AG09319 (cell line): ENCODE measurements at places on chromosomes 6 and 20.

DNA sequence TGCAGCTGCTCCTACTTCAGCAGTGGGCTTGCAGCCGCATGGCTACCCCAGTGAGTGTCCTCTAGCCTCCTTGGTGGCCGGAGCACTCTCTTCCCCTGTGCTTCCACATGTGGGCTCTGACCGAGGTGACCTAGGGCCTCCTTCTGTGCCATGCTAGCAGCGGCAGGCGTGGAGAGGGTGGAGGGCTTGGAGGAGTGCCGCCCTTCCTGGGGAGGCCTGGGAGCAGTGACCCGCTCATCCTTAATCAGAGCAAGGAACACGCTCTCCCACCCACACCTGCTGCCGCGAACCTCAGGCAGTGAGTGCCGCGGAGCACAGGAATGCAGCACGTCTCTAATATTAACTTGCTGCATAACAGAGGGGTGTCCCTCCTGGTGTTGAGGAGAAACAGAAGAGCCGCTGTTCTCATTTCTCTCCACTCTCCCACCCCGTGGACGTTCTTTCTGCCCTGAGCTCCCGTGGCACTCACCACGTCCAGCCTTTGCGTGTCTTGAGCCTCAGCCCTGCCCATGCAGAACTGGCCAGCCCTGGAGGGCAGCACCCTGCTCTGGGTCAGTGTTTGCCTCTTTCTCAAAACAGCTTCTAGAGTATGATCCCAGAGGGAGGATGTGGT is 31.9 kb downstream of the DUSP22 start:
- DNase-seq, result no peak

DNA sequence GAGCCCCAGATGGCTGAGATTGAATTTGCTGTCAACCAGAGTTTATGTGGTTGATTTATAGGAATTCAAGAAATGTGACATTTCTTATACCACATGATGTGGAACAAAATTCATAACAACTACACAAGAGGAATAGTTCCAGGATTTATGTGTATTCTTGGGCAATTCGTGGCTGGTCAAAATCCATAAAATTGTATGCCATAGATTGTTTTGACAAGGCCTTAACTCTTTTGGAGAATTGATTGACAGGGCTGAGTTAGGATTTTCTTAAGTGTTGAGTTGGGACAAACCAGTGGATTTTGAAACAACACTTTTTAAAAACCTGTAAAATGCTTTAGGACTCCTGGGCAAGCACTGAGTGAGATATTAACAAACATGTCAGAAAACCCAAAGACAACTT is 19.4 kb upstream of the SLC2A12 start:
- no peak for DNase-seq

DNA sequence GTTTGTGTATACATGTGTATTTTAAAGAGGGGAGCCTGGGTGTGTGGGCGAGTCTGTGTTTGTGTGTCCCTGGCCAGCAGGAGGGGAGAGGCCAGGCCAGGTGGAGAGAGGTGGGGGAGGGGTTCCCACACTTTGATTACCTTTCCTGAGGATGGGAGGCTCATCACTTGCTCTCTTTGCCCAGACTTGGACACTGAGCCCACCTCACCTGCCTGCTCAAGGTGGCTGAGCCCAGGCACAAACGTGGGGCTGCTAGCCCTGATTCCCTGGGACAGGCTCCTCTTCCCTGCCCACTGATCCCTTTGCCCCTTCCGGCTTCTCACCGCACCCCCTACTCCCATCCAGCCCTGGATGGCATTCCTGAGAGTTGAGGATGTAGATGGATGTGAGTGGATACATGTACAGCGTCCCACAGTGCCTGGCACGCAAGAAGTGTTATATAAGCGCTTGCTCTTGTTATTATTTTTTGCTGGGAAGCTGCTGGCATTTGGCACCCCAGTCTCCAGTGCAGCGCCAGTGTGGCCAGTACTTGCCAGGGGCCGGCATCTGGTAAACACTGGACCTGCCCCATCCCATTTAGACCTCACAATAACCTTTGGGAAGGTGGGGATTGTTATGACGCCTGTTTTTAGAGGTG is 2.7 kb downstream of the CEBPB start:
- no peak for DNase-seq

DNA sequence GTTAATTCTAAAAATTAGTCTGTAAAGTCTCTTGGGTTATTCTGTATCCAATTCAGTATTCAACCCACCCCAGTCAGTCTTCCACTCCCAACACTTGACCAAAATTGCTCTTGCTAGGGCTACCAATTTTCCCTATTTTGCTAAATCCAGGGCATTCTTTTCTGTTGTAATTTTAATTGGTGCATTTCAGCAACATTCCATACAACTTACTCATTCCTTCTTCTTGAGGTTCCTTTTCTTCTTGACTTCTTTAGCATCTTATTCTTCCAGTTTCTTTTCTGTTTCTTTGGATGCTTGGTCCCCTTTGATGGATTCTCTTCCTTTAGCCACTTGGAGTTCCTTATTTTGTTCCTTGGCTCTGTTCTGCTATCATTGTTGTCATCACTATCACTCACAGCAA is 11.2 kb upstream of the GRM1 start:
- DNase-seq, result no peak

- DNase-seq, result no peak
These were observed 74.2 kb upstream of the PHIP start for GRCh38 chr6:79152269-79152737.

DNA sequence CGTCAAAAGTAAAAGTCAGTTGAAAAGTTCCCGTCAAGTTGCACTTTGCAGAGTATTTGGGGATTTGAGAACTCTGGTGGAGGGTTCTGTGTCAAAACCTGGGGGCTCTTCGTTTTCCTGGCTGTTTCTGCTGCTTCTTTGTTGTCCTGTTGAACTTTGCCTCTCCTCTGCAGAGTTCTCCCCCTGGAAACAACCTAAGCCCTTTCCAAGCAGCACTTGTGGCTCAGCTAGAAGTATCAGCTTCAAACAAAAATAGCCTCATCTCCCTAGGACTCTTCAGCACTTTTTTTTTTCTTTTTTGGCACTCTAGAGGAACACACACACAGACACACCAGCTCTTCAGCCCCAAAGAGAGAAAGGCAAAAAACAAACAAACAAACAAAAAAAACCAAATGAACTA is at the start of gene TRDN:
Gene TRDN, minus strand, starts transcription at position 169 of the 400 bp plus-strand sequence. CDS start 175 bp downstream, outside the sequence.
- DNase-seq, result no peak

GRCh38 chr6:149864578-149865535 is 698 bp upstream of the LRP11 start:
- DNase-seq, result peak; percentile 43

DNA sequence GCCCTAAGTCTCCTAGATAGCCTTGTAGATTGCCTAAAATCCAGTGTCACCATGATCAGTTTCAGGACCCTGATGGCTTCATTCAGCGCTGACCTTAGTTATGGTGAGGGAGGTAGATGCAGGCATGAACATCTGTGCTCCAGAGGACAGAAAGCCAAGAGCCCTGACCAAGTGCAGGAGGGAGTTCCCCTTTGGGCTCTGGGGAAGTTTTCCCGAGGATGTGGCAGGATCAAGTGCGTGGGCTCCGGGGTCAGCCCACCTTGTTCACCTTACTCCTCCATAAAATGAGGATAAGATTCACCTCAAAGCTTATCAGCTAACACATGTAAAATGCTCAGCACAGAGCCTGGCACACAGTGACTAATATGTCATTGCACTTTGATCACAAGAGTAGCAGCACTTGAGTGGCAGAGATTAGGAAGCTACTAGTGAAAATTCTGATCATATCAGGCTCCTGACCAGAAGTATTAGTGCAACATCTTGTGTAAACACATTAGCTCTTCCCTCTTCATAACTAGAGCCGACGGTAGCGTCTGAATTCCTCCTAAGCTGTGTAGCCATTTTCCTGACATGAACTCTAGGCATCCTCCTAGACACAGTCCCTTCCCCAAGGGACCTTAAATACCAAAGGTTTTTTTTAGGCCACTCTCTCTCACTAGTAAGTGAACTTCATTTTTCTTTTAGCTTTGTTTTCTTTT is 125.2 kb downstream of the SULF2 start:
- no peak for DNase-seq

- peak; percentile 57 for DNase-seq
These were observed 16.9 kb downstream of the SYTL3 start for GRCh38 chr6:158666628-158667359.
